ENCODE measurements at places on chromosomes 16 and 17. TPM values are rescaled to one million over a fixed set of nuclear protein-coding genes. Genes with fewer than 3 reads are reported as not detected.

The HOXB3 gene
- 23.8 TPM for total RNA-seq

The TP53TG3F gene
- total RNA-seq, result not detected

The EVI2A gene
- 20.4 TPM for total RNA-seq

DNA sequence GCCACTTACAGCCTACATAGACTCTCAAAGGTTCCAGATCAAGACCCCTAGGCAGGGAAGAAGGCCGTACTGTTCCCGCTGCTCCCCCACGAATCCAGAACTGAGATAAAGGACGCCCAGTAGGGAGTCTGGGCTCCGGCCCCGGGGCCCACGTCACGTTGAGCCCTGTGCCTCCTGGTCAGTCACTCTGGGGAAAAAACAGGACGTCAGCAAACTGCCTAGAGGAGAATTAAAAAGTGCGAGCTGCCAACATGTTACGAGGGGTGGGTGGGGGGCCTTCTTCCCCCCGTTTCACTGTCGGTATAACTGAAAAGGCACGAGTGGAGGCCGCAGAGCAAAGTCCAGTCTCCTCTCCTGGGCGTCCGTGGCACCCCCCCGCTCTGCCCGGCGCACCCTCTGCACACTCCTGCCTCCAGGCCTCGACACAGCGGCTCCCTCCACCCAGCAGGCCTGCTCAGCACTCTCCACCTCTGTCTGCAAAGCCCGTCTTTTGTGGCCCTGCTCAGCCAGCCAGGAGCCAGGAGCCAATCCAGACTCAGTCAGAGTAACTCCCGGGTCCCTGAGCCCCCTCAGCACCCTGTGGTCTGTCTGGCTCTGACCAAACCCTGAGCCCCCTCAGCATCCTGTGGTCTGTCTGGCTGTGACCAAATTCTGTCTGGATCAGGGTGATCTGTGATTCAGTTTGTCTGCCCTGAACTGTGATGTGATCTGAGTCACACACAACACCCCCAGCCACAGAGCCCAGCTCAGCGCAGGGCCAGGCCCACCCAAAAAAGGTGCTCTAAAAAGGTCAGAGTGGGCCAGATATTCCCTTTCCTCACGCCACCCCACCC, 6.2 kb downstream of the ITGAE start:
- DNase-seq, result no peak
- H3K27me3 ChIP-seq, result no peaks in the 10 kb centered on the region
- no peak overlapping the region for H3K4me3 ChIP-seq
- no peak overlapping the region for H3K27ac ChIP-seq
- H3K4me1 ChIP-seq, result peaks cover 12% of the 10 kb centered on the region

DNA sequence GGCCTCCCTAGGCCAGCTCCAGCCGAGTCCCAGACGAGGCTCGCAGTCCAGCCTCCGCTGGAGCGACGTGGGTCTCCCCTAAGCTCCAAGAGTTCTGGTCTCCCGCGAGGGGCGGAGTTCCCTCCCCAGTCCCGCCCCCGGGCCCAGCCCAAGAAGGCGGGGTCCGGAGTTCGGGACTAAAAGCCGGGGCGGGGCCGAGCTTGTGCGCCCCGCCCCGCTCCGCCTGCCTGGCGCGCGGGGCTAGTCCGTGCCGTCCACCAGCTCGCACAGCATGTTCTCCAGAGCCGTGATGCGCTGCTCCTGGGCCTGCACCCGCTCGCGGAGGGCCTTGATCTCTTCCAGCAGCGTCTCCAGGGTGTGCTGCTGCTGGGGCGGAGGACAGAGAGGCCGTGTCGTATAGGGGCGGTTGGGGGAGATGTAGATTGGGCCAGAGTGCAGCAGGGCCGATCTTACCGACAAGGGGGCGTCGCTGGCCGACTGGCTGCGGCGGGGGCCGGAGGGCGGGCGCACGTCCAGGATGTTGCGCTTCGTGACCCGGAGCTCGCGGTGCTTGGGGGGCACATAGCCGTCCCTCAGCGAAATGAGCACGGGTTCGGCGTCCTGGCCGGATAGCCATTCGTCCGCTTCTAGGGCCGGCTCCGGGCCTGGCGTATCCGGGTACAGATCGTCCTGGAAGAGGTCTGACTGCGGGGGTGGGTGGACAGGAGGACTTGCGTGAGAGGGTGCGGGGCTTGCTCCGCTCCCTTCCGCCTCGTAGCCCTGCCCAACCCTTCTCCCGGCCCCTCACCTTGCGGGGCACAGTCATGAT, 7.0 kb downstream of the CORO6 start:
- H3K36me3 ChIP-seq, result peaks cover 32% of the 10 kb centered on the region
- peaks cover 50% of the 10 kb centered on the region for H3K27me3 ChIP-seq
- peak overlapping the region; percentile 31 for H3K4me3 ChIP-seq

DNA sequence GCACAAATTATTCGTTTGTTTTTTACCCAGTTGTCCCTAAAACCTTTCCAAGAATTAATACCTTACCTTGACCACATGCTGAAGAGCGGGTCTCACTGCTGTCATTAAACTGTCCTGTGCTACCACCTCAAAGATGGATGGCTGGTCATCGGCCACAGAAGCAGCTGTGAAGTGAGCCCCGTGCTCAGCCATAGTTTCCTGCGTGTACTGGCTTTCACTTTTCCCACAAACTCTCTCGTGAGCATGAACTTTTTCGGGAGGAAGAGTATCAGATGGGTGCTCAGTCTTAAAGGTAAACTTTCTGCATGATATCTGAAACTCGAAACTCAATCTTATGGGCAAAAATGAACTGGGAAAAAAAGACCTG, 558 bp downstream of the PEX12 start:
- peak overlapping the region; percentile 95 for H3K4me3 ChIP-seq
- peaks cover 7% of the 10 kb centered on the region for H3K4me1 ChIP-seq
- peaks cover 4% of the 10 kb centered on the region for H3K36me3 ChIP-seq
- peak overlapping the region; percentile 95 for H3K27ac ChIP-seq
- no peak for DNase-seq

DNA sequence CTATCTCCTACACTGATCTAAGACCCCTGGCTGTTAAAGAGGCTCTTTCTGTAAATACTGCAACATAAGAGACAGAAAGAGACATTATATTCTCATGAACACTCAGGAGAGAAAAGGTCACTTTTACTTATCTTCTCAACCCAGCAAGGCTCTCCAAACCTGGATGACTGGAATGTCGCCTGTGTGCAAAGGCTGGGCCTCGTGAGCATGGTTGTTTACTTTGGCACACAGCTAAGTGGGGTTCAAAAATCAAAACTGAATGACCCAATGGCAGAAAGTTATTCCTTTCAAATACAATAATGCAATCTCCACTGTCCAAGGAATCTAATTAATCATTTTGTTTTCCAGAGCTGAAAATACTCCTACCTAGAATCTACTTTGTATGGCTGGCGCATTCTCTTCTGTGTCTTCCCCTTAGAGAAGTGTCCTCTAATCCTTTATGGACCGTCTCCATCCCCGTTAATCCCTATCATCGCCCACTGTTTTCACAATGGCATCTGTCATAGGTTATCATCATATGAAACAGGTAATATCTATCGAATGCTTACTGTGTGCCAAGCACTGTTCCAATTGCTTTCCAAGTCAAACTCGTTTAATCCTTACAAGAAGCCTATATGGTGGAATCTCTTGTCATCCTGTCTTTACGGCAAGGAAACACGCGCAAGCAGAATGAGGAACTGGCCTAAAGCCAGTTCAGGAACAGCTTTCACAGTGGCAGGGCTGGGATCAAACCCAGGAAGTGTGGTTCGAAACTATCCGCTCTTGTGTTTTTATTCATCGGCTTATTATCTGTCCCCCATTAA, 1.3 kb downstream of the SLX4 start:
- H3K27me3 ChIP-seq, result no peaks in the 10 kb centered on the region
- peaks cover 18% of the 10 kb centered on the region for H3K36me3 ChIP-seq
- H3K4me3 ChIP-seq, result peak overlapping the region; percentile 92
- H3K4me1 ChIP-seq, result peaks cover 15% of the 10 kb centered on the region
- peak; percentile 9 for DNase-seq
- no peak overlapping the region for H3K27ac ChIP-seq

DNA sequence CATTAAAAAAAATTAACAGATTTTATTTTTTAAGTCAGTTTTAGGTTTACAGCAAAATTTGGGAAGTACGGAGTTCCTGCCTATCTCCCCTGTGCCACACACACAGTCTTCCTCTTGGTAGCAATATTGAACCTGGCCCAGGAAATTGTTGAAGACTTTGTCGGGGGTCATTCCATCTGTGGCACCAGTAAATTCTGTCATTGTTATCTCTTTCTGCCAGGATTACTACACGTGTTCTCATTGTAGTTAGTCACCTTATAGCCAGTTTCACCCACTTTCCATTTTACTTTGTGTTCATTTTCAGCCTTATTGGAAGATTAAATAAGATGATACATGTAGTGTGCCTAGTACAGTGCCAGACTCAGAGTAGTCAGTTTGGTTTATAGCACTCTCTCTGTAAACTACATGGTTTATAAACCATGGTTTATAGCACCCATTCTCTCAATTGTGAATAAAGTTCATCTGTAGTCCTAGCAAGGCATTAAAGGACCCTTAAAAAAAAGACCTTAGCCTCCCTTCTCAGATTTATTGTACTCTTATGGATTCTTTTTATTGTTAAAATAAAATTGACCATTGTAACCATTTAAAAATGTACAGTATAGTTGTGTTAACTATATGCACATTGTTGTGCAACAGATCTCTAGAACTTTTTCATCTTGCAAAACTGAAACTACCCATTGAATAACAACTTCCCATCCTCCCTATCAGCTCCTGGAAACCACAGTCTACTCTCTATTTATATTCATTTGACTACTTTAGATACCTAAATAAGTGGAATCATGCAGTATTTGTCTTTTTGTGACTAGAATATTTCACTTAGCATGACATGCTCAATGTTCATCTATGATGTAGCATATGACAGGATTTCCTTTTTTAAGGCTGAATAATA, 36.1 kb downstream of the NLK start:
- H3K4me3 ChIP-seq, result no peak overlapping the region
- DNase-seq, result no peak
- H3K27me3 ChIP-seq, result no peaks in the 10 kb centered on the region
- H3K4me1 ChIP-seq, result no peaks in the 10 kb centered on the region
- no peak overlapping the region for H3K27ac ChIP-seq

GRCh38 chr17:48555258-48556228, 10.6 kb upstream of the HOXB2 start:
- H3K27me3 ChIP-seq, result no peaks in the 10 kb centered on the region
- DNase-seq, result peak; percentile 98
- peak overlapping the region; percentile 55 for H3K4me3 ChIP-seq
- peaks cover 77% of the 10 kb centered on the region for H3K4me1 ChIP-seq
- H3K27ac ChIP-seq, result peak overlapping the region; percentile 99

DNA sequence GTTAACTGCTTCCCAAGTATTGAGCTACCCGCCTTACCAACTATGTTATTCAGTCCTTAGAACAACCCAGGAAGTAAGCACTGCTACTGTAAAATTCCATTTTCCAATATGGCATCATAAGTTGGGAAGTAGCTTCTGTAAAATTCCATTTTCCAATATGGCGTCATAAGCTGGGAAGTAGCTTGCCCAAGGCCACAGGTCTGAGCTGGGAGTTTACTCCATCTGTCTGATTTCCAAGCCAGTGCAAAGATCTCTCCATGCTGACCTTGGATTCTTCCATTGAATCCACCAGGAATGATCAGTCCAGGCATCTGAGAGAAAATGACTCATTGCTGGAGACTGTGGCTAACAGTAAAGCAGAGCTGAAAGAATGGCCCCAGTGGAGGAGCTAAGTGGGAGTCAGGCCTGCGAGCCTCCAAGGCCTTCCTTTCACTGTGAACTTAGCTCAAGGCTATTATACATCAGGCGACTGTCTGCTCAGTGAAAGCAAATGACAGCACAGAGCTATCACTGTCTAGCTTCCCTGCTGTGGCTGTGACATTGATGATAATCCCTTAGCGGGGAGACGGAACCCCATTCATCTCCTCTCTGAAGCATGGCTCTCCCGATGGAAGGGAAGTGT, 430.4 kb downstream of the HAPSTR1 start:
- no peaks in the 10 kb centered on the region for H3K36me3 ChIP-seq
- no peaks in the 10 kb centered on the region for H3K27me3 ChIP-seq
- no peak for DNase-seq
- H3K27ac ChIP-seq, result no peak overlapping the region
- peaks cover 3% of the 10 kb centered on the region for H3K4me1 ChIP-seq

- peaks cover 51% of the 10 kb centered on the region for H3K36me3 ChIP-seq
- H3K4me1 ChIP-seq, result no peaks in the 10 kb centered on the region
- no peak overlapping the region for H3K27ac ChIP-seq
- no peaks in the 10 kb centered on the region for H3K27me3 ChIP-seq
- no peak for DNase-seq
Observed at GRCh38 chr17:75316253-75316652, 27.0 kb upstream of the SLC25A19 start.

- peaks cover 86% of the 10 kb centered on the region for H3K36me3 ChIP-seq
- H3K27me3 ChIP-seq, result no peaks in the 10 kb centered on the region
- no peak overlapping the region for H3K4me3 ChIP-seq
- DNase-seq, result no peak
- H3K4me1 ChIP-seq, result no peaks in the 10 kb centered on the region
Observed at GRCh38 chr16:31496670-31497069, 11.5 kb downstream of the RUSF1 start.

GRCh38 chr16:9360075-9360474, 268.6 kb downstream of the HAPSTR1 start:
- H3K27me3 ChIP-seq, result no peaks in the 10 kb centered on the region
- no peak overlapping the region for H3K27ac ChIP-seq
- no peaks in the 10 kb centered on the region for H3K36me3 ChIP-seq
- no peak overlapping the region for H3K4me3 ChIP-seq
- H3K4me1 ChIP-seq, result no peaks in the 10 kb centered on the region

DNA sequence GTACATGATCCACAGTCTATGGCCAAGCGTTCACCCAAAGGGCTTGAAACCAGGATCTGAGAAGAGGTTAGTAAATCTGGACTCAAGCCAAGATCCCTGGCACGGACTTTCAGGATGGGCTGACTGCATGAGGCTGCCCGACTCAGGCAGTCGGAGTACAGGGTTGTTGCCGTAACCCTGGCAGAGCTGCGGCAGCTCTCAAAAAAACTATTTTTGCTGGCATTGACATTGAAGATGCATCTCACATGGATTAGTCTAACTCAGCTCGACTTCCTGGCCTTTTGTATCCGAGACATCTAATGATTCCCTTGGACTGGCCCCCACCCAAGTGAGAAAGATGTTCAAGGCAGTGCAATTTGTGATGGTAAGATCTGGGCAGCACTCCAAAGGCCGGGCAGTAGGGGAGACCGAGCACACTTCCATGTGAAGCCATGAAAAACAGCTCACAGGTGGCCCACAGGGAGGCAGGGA, 6.2 kb downstream of the SLC47A1 start:
- H3K4me1 ChIP-seq, result peaks cover 19% of the 10 kb centered on the region
- no peaks in the 10 kb centered on the region for H3K36me3 ChIP-seq
- no peak overlapping the region for H3K4me3 ChIP-seq
- H3K27ac ChIP-seq, result no peak overlapping the region

DNA sequence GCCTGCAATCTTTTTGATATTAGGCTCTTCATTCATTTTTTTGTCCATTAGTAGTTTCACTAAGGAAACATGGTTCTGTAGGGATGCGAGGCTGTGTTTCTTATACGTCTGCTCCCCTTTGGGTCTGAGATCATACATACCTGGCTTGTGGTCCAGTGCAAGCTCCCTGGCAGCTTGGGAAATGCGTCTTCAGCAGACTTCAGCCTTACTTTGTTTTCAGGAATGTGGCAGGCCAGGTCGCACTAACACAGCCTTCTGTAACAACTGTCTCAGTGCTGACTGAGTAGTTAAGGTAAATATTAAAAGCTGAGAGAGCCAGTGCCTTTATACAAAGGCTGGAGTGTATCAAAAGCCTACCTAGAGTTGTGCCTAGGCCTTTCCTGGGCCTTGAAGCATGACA, 970.5 kb upstream of the EEF2KMT start:
- no peaks in the 10 kb centered on the region for H3K4me1 ChIP-seq
- H3K27me3 ChIP-seq, result no peaks in the 10 kb centered on the region
- H3K4me3 ChIP-seq, result no peak overlapping the region
- DNase-seq, result no peak
- no peak overlapping the region for H3K27ac ChIP-seq
